AG08395 (cell line): ENCODE measurements at places on chromosomes 1 and 21.

- no peak for DNase-seq
Observed at GRCh38 chr1:207069858-207070506, 16.9 kb downstream of the PFKFB2 start.

GRCh38 chr21:43364851-43365424 is 62.0 kb downstream of the SIK1 start:
- no peak for DNase-seq

- peak; percentile 57 for DNase-seq
Observed at GRCh38 chr1:32334864-32335534, 1.0 kb downstream of the MARCKSL1 start.

- no peak for DNase-seq
Observed at GRCh38 chr1:37415611-37416244, 58.7 kb upstream of the ZC3H12A start.

- no peak for DNase-seq
Observed at GRCh38 chr1:3822421-3822820, 26.1 kb upstream of the LRRC47 start.

DNA sequence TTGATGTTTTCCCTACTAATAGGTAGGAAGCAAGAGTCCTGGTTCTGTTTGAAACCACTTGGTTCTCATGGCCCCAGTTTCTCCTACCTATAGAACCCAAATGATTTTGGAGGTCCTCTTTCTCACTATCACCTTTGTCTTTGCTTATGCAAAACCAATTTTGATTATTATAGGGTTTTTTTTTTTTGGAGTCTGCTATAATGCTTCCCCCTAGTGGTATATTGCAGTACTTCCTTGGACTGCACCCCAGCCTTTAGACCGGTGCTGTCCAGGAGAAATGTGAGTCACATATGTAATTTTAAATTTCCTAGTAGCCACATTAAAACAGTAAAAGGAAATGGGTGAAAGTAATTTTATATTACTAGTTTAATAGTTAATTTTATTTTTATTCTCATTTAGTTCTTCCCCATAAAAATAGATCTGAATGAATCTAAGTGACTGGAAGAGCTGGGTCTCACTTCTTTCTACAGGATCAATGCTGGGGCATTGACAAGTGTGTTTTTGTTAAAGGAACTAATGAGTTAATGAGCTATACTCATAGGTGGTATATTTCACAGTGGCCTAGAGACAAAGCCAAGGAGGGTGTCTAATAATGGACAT is 10.6 kb downstream of the FCMR start:
- DNase-seq: peak; percentile 78

DNA sequence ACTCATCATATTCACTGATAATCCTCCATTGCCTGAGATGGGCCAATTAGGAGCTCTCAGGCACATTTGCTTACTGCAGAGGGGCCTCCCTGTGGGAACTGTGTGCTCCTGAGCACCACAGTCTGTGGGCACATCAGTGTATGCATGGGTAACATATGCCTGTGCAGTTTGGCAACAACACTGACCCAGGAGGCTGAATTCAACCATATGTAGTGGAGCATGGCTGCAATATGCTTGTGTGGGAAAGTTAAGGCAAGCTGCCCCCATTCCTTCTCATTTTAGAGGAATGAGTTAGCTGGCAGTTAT is 11.8 kb upstream of the FMOD start:
- no peak for DNase-seq

DNA sequence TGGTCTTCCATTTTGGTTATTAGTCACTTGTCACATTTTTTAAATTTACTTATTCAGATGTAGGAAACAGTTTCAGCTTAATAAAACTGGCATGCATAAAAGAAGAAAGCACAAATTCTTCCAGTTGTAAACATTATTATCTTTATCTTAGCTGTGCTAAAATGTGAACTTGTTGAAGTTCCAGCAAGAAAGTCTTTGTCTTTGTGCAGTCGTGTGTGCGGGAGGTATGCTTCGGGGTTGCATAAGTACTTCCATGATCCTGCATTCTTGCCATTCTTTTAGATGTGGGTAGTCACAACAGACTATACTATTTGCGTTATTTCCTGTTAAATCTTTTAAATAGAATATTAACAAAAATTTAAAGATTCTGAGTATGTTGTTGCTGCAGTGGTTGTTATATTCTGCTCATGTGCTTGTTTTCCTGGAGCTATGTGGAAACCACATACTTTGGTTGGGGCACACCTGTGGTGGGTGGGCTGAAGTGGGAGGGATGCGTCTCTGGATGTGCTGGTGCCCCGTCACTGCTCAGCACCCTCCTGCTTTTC is 49.9 kb downstream of the CBS start:
- DNase-seq: peak; percentile 22

GRCh38 chr1:39158327-39159086 is 46.0 kb upstream of the MACF1 start:
- no peak for DNase-seq

- no peak for DNase-seq
Observed at GRCh38 chr1:64856553-64856952, 109.8 kb downstream of the JAK1 start.

GRCh38 chr1:183147735-183148134 is 38.3 kb upstream of the LAMC2 start:
- DNase-seq: no peak

GRCh38 chr1:148362626-148363438 is 120.3 kb downstream of the PPIAL4G start:
- no peak for DNase-seq

- peak; percentile 71 for DNase-seq
Observed at GRCh38 chr1:6554907-6555778, at the start of gene TAS1R1. TAS1R1 (plus strand) TSS chr1:6555307; CDS start chr1:6555374, 67 bp downstream.

- peak; percentile 10 for DNase-seq
Observed at GRCh38 chr21:14046401-14046800, 164.4 kb downstream of the LIPI start.

GRCh38 chr1:9231648-9232332 is 2.8 kb upstream of the H6PD start:
- no peak for DNase-seq

DNA sequence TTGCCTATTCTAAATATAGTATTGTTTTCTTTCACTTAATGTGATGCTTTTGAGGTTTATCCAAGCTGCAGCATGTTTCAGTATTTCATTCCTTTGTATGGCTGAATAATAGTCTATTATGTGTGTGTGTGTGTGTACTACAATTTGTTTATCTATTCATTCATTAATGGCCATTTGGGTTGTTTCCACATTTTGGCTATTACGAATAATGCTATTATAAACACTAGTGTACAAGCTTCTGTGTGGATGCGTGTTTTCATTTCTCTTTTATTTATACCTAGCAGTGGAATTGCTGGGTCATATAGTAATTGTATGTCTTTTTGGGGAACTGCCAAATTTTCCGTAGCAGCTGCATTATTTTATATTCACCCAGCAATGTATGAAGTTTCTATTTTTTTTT is 15.0 kb upstream of the THEM5 start:
- no peak for DNase-seq
